Activated T-helper 1 cell treated with anti-CD3 and anti-CD28 coated beads, Interleukin-12 subunit alpha, Interleukin-12 subunit beta, Interleukin-2, Interleukin-4 antibody, amounts not matched to agents 30 ng/mL and 10 ng/mL and 1 ng/mL, durations not matched to agents 14 hours and 24 hours and 36 hours (primary cell): ENCODE measurements at places on chromosomes 1 and 21.

DNA sequence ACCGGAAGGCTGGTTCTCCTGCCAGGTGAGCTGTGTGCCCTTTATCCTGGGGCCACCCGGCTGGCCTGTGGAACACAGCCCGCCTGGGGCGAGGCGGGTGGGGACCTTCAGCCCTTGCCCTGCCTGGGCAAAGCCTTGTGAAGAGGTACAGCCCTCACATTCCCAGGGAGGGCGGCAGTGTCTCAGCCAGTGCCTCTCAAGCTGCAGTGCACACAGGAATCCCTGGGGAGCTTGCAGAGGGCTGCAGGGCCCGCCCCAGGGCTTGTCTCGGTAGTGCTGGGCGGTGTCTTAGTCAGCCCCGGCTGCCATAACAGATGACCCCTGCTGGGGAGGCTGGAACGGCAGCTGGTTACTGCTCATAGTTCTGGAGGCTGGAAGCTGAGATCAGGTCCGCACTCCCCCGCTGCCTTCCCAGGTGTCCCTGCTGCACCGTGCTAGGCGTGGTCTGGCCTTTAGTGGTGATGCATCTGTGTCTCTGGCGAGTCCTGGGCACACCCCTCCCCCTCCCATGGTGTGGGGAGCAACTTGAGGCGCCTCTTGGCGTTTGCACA, 12.6 kb downstream of the DFFB start:
- no peak for DNase-seq

- no peak for DNase-seq
Observed at GRCh38 chr1:222127526-222128152, 385.8 kb upstream of the DUSP10 start.

DNA sequence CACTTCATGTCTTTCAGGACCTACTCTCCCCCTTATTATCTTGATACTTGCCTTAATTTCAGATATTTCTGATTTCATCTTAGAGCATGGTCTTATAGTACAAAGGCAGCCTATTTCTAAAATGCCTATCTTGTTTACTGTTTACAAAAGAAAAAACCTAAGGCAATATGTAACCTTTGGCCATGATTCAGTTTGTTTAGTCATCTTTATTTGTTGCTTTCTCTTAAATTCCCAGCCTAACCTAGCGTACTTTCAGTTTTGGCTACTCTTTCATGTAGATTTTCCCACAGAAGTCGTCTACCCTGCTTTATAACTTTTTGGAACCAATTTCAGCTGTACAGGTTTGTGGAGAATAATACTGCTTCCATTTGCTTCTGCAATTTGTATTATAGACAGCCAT, 81.8 kb downstream of the KIF1B start:
- DNase-seq, result no peak

DNA sequence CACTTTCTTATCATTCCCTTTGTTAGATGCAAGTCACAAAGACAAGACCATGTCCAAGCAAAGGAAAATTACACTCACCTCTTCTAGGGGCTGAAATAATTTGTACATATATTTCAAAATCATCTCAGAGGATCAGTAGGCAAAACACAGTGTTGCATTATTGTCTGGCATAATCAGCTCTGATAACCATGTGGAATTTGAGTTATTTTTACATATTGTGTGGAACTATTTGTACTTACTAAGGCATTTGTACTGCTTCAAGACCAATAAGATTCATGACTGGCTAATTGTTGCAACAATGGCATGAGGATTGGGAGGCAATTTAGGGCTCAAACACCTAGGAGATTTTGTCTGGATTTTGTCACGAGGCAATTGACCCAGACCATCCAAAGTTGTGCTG, 1716.4 kb downstream of the BRINP3 start:
- DNase-seq, result no peak

- DNase-seq, result no peak
Observed at GRCh38 chr1:196661345-196661744, 9.5 kb downstream of the CFH start.
